NCI-H1048 (cell line): ENCODE measurements at places on chromosomes 7 and 10.
A peak's percentile ranks its signal among the peaks of the same experiment; 100 is the strongest.

DNA sequence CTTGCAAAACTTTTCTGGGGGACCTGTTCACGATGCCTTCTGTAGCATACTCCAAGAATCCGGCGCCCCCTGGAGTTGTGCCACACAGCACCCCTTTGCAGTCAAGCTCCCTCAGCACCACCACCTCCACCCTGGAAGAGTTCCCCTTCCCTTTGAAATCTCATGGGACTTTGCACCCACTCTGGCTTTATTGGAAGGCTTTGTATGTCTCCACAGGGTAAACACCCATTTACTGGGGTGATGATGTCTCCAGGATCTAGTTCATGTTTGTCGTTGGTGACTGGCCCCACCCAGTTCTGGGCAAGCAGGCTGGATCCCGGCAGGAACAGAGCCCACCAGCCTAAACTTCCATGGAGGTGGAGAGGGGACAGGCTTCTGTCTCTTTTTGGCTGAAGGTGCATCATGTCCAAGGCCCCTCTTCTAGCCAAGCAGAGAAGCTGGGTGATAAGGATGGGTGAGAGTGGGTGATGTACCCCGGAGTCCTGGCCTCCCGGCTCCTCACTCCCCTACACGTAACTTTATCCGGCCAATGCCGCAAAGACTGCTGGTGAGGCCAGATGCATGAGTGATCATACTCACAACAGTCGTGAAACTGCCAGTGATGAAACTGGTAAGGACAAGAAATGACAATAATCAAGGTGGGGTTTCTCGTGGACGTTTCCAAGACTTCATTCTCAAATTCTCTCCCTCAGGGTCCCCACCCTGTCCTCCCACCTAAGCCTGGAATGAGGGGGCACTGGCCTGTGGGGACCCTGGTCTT lies 695 bp upstream of the CLDN4 start:
- no peak for DNase-seq

DNA sequence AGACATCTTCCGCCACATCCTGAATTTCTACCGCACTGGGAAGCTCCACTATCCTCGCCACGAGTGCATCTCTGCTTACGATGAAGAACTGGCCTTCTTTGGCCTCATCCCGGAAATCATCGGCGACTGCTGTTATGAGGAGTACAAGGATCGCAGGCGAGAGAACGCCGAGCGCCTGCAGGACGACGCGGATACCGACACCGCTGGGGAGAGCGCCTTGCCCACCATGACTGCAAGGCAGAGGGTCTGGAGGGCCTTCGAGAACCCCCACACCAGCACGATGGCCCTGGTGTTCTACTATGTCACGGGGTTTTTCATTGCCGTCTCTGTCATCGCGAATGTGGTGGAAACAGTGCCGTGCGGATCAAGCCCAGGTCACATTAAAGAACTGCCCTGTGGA lies 1.9 kb downstream of the KCND2 start:
- DNase-seq: no peak

- no peak for DNase-seq
Observed at GRCh38 chr10:34736976-34737771, 77.9 kb downstream of the PARD3 start.

GRCh38 chr7:154684666-154685563 lies 318.0 kb downstream of the PAXIP1 start:
- DNase-seq: no peak

DNA sequence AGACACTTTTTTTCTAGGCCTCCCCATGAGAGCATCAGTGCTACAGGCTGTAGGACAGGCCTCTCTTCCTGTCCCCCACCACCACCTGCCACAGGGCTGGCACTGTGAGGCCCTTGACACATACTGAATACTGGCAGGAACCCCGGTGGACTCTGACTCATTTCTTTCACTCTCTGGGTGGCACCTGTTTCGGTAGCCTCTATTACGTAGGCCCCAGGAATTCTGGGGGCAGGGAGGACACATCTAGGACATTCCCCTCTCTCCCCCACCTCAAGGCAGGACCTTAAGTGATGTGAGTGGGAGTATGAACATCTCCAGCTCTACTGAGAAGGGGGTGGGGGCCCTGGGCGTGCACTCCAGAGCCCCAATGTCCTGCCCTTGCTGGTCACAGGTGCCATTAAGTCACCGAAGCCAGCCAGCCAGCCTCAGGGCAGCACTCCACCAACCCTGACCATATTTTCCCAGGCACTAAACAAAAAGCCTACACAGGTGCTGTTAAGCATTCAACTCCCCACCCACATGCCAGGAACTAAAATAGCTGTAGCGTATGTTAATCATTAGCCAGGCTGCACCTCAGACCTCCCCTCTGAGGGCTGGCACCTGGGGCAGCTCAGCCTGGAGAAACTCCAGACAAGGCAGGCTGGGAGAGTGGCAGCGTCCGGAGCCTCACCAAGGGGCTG lies 8.9 kb downstream of the ANXA11 start:
- no peak for DNase-seq

DNA sequence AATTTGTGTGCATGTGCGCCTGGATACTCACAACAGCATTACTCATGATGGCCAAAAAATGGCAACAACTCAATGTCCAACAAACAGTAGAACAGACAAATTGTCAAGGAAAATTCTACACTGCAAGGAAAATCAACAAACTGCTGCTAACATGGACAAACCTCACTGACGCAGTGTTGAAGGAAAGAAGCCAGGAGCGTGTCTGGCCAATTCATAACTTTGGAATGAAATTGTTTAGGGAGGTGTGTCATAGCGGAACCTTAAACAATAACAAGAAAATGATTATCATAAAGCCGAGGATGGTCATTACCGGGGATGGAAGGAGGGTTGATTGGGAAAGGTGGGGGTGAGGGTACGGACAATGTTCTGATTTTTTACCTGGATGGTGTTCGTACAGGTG lies 29.1 kb downstream of the ALOX5 start:
- no peak for DNase-seq

DNA sequence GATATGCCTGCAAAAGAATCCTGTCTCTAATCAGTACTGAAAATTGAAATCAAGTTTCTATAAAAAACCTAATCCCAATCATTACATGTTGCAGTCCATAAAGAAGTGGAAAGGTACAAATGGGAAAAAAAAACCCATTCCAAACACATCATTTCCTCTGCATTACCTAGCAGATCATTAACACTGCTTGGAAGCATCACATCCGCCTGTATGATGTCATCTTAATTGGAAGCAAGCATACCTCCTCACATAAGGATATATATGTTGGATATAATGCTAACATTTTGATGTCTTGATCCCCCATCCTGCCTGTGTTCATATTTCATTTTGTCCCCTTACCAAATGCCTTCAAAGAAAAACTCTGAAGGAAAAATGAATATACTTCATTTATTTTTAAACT lies 241.3 kb upstream of the AOAH start:
- DNase-seq: no peak

GRCh38 chr7:76343931-76344321 lies 14.9 kb downstream of the YWHAG start:
- DNase-seq: no peak

GRCh38 chr7:81460250-81461045 lies 309.4 kb downstream of the HGF start:
- no peak for DNase-seq

DNA sequence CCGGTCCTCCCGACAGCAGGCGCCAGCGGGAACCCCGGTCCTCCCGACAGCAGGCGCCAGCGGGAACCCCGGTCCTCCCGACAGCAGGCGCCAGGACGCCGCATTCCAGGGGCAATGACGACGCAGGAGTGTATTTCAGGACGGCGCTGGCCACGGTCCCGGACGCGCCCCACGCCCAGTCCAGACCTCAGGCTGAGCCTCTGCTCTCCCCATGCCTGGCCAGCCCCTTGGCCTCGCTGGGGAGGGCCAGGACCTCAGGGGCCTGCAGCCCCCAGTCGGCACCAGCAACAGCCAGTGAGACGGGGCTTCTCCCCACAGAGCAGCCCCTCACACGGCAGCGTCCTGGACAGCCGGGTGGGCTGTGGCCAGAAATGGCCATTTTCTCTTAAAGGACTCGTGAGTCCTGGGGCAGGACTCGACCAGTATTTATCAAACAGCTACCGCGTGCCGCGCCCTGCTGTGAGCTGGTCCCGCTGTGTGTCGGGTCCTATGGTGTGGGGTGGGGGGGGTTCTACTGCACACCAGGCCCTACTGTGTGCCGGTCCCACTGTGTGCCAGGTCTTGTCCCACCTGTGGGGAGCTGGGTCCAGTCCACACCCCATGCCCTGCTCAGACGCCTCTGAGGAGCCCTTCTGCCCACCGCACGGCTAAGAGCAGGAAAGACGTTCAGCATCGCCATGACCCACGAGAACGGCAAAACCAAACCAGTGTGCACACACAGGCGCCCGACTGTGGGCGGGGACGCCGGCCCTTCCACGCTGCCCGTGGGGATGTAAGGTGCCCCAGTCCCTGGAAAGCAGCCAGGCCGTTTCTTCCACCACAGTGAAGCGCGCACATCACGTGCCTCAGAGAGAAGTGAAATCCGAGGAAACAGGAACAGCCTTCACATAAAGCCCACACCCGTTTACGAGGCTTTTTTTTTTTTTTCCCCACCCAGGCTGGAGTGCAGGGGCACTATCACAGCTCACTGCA lies 33.3 kb downstream of the GET4 start:
- DNase-seq: no peak

DNA sequence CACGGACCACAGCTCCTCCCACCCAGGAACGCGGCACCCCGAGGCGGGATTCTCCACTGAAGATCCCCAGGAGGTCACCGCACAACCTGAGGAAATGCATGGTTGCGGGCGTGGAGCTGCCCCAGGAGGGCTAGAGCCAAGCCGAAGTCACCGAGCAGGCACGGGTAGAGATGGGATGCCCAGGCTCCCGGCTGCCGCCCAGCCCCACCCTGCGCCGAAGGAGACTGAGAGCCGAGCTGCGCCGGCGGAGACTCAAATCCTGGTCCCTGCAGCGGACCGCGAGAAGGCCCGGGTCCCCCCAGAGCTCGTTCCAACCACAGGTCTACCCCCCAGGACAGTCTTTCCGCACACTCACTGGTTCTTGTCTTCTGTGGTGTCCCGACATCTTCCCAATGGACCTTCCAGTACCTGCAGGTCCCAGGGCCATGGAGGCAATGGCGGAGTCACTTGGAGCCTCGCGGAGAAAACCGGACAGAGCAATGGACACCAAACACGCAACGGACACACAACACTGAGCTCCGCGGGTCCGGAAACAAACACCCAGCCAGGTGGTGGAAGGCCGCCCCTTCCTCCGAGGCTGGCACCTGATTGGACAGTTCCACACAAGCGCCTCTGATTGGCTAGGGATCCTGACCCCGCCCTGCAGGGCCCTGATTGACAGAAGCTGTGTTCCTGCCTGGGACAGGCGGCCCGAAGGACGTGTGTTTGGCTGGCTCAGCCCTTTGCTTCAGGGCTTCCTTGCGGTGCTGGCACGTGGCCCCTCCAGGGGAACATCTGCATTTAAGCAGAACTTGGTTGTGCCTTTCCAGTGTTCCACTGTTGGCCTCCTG lies 331.9 kb upstream of the NUPR2 start:
- no peak for DNase-seq

GRCh38 chr10:127257395-127257794 lies 61.0 kb upstream of the INSYN2A start:
- no peak for DNase-seq

- DNase-seq: no peak
Observed at GRCh38 chr10:100490531-100490930, 27.7 kb downstream of the WNT8B start.

DNA sequence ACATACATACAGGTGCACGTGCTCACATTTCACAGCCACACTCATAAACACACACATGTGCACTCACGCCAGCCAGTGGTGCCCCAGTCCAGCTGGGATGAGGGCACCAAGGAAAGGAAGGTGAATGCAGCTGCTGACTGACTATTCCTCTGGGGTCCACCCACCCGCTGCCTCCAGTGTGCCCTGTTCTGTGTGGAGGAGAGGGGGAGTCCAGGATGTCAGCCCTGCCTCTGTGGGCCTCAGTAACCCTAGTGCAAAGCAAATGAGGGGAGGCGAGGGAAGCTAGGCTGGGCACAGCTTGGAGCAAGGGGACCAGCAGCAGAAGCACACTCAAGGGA lies 57.6 kb downstream of the YKT6 start:
- DNase-seq: no peak

DNA sequence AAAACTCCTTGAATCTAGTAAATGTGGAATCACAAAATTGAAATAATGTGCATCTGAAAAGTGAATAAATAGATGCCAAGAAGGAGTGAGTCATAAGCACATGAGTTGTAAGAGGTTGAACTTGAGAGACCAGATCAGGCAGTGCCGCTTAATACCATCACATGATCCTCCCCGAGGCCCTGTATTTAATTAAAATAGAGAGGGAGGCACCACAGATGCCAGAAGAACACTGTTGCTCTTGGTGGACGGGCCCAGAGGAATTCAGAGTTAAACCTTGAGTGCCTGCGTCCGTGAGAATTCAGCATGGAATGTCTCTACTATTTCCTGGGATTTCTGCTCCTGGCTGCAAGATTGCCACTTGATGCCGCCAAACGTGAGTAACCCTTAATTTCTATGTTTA lies at the start of gene GPNMB:
Gene GPNMB (plus strand): TSS at position 221 of the 400 bp plus-strand sequence. CDS start 83 bp downstream, at position 304.
- DNase-seq: no peak

GRCh38 chr10:114869520-114869892 lies 47.9 kb downstream of the FHIP2A start:
- no peak for DNase-seq

DNA sequence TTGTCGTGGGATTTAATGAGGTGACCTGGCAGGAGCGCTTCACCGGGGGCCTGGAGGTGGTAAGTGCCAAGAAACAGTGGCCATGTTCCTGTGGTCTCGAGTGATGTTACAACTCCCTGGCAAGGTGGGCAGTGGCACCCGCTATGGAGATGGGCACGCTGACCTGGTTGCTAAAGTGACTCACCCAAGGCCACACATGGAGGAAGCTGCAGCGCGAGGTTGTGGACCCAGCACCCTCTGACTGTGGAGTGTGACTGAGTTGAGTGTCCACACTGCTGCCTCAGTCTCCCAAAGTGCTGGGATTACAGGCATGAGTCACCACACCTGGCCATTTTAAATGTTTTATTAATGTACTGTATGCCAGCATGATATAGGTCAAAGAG lies 73.2 kb downstream of the RGS10 start:
- DNase-seq: no peak

GRCh38 chr10:75210282-75211006 lies at the start of gene VDAC2:
Gene VDAC2, plus strand, starts transcription at chr10:75210796. Its CDS starts 363 bp downstream, at chr10:75211159.
- DNase-seq: peak; percentile 85

DNA sequence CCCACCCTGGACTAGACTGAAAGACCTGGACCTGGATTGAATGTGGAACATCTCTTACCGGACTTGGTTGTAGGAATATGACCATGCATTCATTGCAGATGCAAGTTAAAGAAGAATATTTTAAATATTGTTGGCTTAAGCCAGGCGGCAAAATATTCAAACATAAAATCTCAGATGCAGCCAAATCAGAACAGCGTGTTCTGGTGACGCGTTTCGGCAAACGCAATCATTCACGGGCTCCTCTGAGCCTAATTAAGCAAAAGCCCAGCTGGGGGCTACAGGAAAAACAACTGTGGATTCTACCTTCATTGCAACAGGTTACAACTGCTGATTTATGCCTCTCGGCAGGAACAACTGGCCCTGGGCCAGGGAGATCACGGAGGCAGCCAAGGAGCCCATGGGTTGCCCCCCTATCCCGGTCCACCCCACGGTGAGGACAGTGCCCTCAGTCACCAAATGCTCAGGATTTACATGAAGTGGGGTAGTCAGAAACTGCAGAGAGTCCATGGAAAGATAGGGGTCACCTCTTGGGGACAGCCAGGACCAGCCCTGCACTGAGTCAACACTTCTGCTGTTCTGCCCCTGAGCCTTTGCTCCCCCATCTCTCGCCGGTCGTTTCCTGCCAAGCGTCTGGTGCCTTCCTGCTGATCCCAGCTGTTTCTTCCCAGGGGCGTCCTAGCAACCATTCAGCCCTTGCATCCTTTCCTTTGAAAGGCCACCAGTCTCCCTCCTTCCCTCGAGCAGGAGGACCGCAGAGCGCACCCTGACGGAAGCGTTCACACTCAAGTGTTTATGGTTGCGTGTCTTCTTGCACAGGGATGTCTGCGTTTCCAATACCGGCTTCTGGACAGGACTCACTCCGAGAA lies 64.4 kb upstream of the SFMBT2 start:
- DNase-seq: no peak
